ENCODE measurements at places on chromosomes 3 and 15.

DNA sequence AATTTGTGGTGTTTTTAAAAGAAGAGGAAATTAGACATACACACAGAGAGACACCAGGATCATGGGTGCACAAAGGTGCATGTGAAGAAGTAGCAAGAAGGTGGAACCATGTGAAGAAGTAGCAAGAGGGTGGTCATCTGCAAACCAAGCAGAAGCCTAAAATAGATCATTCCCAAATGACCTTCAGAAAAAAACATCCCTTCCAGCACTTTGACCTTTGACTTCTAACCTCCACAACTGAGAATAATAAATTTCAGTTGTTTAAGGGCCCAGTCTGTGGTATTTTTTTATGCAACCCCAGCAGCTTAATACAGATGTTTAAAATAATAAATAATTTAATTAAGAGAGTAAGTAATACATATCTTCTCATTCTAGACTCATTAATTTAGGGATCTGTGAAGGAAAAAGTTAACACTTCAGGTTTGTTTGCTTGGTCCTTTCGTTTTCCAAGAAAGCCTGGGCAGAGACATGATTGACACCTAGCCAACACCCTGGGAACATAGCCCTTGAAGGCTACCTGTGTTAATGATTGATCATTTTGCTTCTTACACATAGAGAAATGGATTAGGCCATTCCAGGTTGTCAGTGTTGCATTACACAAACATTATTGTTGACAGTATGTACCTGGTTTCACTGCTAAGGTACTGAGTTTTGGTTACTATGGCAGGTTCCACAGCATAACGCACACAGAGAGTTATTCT lies 1331.2 kb upstream of the GBE1 start:
- DNase-seq = no peak

GRCh38 chr3:79872483-79872882 lies 104.7 kb upstream of the ROBO1 start:
- DNase-seq = peak; percentile 86

DNA sequence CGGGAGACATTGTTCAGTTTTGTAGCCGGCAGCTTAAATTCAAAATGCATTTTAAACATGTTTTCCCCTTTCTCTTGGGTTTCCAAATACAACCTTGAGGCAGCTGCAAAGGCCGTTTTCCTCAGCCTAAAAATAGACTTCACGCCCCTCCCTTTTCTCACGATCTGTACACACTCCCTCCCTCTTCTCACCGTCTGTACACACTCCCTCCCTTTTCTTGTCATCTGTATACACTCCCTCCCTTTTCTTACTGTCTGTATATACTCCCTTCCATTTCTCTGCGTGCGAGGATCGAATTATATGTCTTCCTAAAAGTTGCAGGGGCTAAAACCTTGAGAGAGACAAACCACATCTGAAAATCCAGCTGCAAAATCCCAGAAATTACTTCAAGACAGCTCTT lies 8.9 kb downstream of the MUC4 start:
- DNase-seq = no peak

DNA sequence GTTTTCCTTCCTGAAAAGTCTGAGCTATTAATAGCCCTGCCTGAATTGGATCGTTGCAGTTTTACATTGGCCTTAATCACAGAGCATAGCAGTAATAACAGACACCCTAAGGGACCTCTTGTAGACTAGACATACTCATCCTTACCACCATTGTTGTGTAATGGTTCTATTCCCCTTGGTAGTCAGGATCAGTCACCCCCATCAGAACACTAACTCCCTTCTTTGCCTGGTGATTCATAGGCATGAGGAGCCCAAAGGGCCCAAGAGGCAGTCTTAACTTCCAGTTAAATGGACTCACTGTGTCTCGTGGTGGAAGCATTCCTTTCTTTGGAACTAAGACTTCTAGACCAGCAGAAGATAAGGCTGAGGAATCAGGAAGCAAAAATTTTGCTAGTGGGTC lies 20.2 kb downstream of the CGGBP1 start:
- DNase-seq = no peak

GRCh38 chr15:52658955-52659354 lies 20.2 kb downstream of the ATOSA start:
- no peak for DNase-seq

DNA sequence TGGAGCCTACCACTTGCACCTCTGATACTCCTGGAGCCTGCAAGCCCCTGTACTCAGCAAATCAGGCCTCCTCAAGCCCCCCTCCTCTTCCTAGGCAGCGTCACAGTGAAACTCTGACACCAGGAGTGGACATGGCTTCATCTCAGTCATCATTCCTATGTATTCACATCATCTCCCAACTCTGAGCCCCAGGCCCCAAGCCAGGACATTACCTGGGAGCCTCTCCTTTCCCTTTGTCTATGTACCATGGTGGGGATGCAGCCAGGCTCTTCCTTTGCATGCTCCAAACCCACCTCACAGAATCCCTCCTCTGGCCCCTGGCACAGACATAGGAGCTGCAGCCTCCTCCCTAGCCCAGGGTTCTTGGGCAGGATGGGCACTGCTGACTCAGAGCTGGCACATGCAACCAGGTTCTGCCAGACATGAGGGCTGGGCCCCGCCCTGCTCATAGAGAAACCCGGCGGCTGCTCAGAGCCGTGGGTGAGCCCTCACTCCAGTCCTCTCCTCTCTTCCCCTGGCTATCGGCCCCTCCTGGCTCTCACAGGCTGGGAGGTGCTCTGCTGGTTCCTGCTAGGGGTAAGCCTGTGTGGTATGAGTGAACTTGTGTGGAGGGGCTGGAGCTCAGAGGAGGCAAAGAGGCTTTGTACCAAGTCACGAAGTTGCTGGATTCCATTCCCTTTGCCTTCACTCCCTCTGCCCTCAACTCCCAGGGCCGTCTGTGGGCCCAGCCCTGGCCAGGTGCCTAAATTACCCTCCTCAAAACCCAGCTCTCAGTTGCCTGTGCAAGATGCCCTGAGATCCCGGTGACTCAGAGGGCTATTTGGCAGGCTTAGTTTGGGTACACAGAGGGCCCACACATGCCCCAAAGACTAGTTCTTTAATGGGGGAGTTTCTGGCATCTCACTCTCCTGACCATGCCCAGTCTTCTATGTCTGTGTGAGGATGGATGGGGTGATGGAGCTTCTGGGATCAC lies 1.9 kb upstream of the PLCD1 start:
- peak; percentile 77 for DNase-seq

DNA sequence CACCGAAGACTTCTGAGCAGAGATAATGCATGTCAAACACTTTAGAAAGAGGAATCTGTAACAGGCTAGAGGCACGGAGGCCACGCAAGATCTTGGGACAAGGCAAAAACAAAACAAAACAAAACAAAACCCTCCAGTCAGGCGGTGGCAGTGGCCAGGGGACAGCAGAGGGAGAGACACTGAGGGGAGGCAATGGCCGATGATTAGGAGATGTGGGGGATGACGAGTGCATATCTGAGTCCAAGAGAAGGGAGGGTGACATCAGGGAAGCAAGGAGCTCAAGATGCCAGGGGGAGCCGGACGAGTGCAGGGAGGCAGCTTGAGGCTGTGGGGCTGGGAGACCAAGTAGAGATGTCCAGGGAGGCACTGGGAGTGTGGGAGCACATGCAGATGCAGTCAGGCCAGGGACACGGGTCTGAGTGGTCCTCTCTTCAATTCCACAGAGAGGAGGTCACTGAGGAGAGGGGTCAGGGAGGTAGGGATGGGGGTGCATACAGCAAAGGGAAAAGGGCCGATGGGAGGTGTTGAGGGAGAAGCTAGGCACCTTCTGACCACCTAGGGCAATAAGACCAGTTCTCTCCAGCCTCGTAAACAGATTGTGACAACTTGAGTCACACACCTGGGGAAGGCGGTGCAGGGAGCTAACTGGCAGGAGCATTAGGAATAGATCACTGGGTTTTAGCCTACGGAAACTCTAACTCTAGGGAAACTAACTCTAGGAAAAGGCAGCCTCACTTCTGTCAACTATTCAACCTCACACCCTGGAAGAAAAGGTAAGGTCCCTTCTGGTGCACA lies 29.6 kb downstream of the SLCO2A1 start:
- DNase-seq = no peak

GRCh38 chr3:59580996-59581395 lies 531.2 kb upstream of the CFAP20DC start:
- DNase-seq = no peak

- DNase-seq = no peak
These were observed 20.5 kb upstream of the DCBLD2 start for GRCh38 chr3:98921957-98922356.

GRCh38 chr15:85006655-85007054 lies 25.0 kb downstream of the PDE8A start:
- no peak for DNase-seq

GRCh38 chr3:104460477-104461406 lies 906.0 kb upstream of the ALCAM start:
- DNase-seq = no peak

- peak; percentile 77 for DNase-seq
These were observed 37.3 kb upstream of the RFTN1 start for GRCh38 chr3:16550676-16551341.

GRCh38 chr3:197586181-197586580 lies 30.4 kb upstream of the BDH1 start:
- no peak for DNase-seq

- no peak for DNase-seq
These were observed 45.4 kb downstream of the GRK7 start for GRCh38 chr3:141808586-141808985.

DNA sequence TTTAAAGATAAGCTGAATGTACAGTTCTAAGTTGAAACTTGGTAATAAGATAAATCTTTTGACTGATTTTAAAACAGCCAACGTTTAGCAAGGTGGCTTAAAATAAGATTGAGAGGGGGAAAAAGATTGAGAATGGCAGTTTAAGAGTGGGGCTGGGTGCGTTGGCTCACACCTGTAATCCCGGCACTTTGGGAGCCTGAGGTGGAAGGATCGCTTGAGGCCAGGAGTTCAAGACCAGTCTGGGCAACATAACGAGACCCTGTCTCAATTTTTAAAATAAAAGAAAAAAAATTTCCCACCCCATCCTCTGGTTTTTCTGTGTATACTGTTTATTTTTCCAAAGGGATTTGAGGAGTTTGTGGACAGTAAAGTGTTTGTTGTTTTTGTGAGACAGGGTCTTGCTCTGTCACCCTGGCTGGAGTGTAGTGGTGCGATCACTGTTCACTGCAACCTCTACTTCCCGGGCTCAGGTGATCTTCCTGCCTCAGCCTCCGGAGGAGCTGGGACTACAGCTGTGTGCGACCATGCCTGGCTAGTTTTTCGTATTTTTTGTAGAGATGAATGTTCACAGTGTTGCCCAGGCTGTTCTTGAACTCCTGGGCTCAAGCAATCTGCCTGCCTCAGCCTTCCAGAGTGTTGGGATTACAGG lies 3.0 kb downstream of the MAPK6 start:
- DNase-seq = no peak

- DNase-seq = no peak
These were observed 15.0 kb downstream of the GRK7 start for GRCh38 chr3:141777957-141778813.

DNA sequence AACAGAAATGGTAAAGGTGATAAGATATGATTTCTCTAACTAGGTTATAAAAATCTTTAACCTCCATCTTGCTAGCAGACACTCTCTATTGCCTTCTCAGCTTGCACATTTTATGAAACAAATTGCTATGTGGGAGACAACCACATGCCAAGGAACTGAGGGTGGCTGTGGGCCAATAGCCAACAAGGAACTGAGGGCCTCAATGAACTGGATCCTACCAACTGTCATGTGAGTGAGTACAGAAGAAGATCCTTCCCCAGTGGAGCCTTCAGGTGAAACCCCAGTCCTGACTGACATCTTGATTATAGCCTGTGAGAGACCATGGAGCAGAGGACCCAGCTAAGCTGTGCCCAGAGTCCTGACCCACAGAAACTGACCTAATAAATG lies 129.2 kb upstream of the LRIG1 start:
- DNase-seq = no peak
